HL-60 (cell line): ENCODE measurements at places on chromosomes 4 and X.

DNA sequence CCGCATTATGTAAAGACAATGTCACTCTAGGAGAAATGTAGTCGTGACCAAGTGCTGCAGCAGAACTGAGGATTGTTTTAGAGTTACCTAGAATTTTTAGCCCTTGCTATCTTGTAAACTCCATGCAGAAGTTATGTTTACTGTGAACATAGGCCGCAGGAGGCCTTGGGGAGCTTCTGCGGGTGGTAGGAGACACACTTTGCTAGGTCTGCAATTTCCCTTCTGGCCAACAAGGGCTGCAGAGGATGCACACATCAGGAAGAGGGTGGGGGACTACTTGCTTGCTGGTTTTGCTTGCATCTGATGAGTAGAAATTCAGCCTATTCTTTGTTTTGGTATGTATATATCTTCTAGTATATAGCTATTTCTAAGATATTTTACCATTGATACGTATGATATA lies 23.1 kb downstream of the BANK1 start:
- DNase-seq: no peak

DNA sequence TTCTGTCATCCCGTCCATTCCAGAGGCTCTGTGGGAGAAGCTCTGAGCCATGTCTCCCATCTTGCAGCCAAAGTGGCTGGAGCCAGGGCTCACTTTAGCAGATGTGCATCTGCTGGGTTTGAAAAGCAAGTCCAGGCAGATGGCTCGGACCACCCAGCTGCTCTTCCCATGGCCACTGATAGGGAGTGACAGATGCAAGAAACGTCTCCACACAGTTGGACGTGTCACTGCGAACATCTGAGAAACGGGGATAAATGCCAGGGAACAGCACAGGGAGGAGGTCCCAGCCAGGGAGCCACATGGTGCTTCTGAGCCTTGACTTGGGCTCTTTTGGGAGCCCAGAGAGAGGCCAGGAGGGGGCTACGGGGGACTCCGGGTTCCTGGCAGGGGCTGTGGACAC lies 242.3 kb downstream of the AFAP1 start:
- no peak for DNase-seq

DNA sequence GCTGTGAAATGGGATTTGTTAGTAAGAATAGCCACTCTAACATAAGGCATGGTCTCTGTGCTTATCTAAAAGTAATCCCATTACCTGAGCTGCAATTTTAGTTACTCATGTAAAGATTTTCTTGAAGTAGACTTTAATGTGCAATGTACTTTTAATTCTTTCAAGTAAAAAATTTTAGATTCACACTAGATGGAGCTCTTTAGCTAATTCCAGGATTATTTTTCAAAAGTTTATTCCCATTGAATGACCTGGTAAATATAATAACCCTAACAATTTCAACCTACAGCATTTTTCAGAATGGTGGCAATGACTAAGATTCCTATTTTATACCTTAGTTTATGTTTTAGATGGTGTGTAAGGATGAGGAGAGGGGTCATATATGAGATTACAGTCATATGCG lies 18.1 kb downstream of the USP38 start:
- no peak for DNase-seq

GRCh38 chrX:69324851-69325250 lies 159.6 kb upstream of the PJA1 start:
- DNase-seq: no peak

DNA sequence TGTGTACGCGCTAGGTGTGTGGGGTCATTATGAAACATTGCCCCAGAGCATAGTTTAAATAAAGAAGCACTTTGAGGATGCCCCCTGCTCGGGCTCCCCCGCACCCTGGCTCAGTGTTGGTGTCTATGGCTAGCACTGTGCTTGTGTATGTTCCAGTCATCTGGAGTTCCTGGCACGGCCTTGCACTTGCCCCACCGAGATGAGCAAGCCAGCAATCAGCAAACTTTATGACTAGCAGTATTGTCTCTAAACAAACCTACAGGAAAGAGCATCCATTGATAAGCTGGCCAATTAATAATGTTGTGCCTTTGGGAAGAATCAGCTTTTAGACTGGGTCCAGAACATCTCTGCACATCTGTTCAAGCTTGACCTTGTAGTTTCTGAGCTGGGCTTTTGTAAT lies 707 bp upstream of the SHROOM4 start:
- DNase-seq: no peak

GRCh38 chrX:71638409-71638808 lies 20.1 kb upstream of the CXCR3 start:
- DNase-seq: no peak

GRCh38 chr4:53196882-53197771 lies 168.7 kb downstream of the SCFD2 start:
- DNase-seq: peak; percentile 56
